IMR-90 (cell line): ENCODE measurements at places on chromosomes 4 and X.
A peak's percentile ranks its signal among the peaks of the same experiment; 100 is the strongest.

- no peak for DNase-seq
These were observed 20.8 kb upstream of the SEL1L3 start for GRCh38 chr4:25883565-25883964.

- no peak for DNase-seq
These were observed 94.8 kb downstream of the RELL1 start for GRCh38 chr4:37591349-37591748.

- no peak for DNase-seq
These were observed 664.9 kb upstream of the LCORL start for GRCh38 chr4:18686338-18687037.

DNA sequence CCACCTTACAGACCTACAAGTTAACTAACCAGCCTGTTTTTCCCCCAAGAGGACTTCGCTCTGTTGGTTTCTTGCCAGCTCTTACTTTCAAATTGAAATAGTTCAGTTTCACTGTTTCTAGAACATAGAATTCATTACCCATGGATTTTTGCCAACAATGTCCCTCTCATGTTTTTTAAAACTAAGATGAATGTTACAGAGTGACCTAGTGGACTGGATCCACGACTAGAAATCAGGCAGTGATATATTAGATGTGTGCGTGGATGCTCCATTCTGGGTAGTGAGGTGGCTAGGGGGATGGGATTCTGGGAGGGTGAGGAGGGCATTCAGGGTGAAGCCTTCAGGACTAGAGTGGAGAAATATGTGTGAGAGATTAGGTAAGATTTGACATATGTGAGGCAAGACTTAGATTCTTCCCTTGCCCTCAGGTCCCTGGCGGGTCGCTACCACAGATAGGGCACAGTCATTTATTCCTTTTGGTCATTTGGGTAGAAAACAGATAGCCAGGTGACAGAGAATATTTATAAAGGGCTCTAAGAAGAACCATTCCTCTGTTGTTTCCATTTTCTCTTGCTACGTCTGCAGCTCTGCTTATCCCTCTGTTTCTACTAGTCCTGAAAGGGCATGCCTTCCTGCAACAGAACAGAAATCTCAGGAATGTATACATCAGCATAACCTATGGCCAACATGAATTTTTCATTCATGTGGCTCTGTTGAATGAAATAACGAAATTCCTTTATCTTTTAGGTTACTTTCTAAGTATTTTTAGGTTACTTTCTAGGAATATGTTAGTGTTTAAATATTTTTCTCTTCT lies 15.4 kb upstream of the JADE1 start:
- DNase-seq: peak; percentile 55
